ENCODE measurements at places on chromosomes 6 and 20.

GRCh38 chr6:23655525-23655924 is 470.5 kb upstream of the NRSN1 start:
- DNase-seq = no peak

- no peak for DNase-seq
Observed at GRCh38 chr6:137827411-137827940, 39.6 kb upstream of the TNFAIP3 start.

GRCh38 chr6:41940759-41941279 is 789 bp downstream of the CCND3 start:
- peak; percentile 39 for DNase-seq

- DNase-seq = no peak
Observed at GRCh38 chr20:53575481-53576194, 18.0 kb downstream of the ZNF217 start.

GRCh38 chr6:168871642-168872315 is 381.9 kb downstream of the THBS2 start:
- no peak for DNase-seq

- no peak for DNase-seq
Observed at GRCh38 chr20:63835021-63835858, 4.2 kb upstream of the ZBTB46 start.

DNA sequence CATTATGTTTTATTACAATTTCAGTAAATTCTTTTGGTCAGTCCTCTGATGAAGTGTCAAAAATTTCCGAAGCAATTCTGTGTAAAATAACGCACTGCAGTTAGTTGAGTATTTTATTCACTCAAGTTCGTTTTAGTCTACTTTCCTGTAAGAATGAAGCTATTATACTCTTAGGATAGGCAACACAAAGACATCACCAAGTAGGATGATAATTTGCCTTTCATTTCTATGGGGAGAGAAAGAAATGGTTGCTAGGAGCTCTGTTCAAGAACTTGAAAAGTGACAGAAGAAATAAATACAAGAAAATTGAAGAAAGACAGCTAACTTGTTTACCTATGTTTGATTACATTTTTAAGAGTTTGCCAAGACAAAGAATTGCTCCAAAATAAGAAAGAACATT is 290.4 kb downstream of the EYS start:
- no peak for DNase-seq

DNA sequence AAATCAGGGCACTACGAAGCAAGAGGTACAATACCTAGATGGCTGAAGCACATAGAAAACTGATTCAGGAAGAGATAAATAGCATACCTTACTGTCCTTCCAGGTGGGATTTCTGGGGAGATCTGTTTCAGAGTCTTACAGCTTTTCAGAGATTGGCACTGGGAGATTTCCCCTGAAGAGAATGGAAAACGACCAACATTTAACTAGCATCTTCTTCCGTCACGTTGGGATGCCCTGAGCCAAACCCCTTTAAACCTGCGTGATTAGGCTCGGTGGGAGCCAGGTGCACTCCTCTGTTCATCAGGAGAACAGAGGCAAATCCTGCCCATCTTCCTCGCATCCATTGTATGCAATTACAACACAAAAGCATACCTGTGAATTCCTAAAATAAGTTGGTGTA is 614.5 kb downstream of the HDGFL1 start:
- DNase-seq = no peak

GRCh38 chr6:137216875-137217553 is 2.2 kb downstream of the IFNGR1 start:
- DNase-seq = no peak

DNA sequence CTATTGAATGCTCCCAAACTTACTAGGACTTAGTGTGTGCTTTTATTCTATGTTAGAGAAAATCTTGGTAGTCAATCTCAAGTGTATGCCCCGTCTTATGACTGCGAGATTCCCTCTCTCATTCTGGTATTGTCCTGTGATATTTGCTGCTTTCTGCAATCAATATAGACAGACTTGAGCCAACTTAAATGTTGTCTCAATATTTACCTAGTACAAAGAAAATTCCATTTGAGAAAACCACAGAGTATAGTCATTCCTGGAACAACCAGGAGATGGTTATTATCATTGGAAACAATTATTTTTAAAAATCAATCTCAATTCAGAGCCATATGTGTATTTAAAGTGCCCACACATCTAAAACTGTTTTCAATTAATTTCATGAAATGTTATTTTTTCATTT is 330.0 kb downstream of the NRN1 start:
- DNase-seq = no peak
